RKO (cell line): ENCODE measurements at places on chromosomes 6 and 20.

DNA sequence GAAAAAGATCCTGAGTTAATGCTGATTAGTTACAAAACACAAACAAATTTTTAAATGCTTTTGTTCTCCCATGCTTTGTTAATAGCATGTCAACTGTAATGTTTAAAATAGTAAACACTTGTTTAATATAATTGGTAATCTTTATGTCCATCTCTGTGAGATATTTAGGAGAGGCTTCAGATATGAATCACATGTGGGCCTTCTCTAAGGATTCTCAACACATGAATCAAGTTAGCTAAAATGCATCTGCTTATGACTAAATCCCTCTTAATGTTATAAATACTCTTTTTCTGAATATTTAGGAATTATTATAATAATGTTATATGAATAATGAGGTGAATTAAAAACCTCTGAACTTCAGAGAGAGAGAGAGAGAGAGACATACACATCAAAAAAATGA is 345.9 kb upstream of the MANEA start:
- no peak for DNase-seq

GRCh38 chr20:34632870-34633452 is 43.9 kb downstream of the PIGU start:
- no peak for DNase-seq

DNA sequence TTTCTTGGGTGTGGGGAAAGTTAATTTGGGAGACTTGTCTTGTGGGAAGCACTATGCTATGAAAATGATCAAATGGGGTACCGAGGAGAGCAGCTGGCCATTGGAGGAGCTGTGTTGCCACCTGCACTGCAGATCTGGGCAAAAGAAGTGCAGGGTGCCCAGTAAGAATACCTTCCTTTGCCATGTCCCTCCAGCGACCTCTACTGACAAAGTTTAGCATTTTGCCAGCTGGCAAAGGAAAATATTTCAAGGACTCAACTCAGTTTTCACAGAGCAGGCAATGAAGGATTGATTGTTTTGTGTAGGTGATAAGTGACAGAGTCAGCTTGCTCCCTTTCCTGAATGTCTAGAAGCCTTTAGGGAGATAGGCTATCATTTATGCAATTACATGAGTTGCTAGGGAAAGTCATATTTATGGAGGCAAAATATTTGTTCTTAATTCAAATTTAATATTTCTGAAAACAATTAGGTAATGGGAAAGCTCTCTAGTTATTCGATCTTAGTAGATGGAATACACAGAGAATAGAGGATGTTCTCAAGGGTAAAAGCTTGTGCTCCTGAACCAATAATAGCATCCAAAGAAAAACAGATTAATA is 118.4 kb downstream of the FARS2 start:
- peak; percentile 56 for DNase-seq

- DNase-seq = no peak
Observed at GRCh38 chr6:16824845-16825685, 63.8 kb upstream of the ATXN1 start.

GRCh38 chr6:148924226-148925012 is 177.6 kb downstream of the UST start:
- no peak for DNase-seq

DNA sequence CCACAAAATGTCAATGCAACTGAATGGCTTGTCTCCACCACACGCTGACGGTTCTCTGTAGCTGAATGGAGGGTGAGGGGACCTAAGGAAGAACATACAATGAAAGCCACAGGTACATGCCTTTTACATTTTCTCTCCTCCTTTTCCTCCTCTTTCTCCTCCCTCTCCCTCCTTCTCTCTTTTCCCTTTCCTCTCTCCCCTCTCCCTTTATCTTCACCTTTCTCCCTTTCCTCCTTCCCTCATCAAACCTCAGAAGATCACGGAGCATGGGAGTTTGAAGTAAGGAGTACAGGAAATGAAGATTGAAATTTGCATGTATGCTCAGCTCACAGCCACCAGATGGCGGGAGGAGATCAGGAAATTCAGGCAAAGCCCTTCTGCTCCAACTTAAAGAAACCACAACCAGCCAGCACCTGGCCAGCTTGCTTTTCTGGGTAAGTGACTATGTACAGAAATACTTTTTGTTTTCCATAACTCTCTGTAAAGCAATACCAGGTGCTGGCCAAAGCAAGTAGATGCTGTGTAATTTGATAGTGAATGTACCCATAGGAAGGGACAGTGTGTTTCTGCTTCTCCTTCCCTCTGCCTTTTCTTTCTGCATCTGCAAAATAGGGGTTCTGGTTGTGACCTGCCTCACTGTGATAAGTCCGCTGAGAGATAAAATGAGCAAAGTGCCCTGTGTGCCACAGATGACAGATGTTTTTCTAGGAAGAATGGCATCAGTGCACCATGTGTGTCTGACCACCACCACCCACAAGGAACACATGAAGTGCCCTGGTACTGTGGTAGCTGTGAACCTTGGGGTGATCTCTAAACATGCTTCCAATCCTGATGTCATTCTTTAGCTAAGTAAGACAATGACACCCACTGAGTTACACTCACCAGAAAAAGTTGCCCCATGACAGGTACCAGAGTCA is 18.6 kb upstream of the FOXO3 start:
- peak; percentile 82 for DNase-seq

- no peak for DNase-seq
Observed at GRCh38 chr6:124132256-124132655, 328.6 kb downstream of the NKAIN2 start.

- peak; percentile 76 for DNase-seq
Observed at GRCh38 chr6:156776470-156776839, 723 bp upstream of the ARID1B start.

DNA sequence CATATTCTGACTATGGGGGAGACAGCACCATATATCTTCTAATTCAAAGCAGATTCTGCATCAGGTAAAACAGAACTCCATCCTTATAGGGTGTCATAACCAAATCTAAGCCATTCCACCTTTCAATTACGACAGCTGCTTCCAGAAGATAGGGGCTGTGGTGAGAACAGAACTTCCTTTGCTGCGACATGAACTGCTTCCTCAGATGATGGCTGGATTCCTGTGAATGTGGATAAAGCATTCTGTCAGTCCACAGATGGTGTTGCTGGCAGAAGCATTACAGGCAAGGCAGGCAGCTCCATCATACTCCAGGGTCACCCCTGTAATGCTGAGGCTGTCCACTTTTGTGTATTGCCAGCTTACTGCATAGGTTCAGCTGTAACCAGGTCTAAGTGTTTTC is 172.1 kb upstream of the PROKR2 start:
- DNase-seq = no peak

- DNase-seq = no peak
Observed at GRCh38 chr6:105553171-105553570, 150.3 kb upstream of the PREP start.
